ENCODE measurements at places on chromosomes 2 and 18.

- DNase-seq, result no peak
Measured at GRCh38 chr18:40470723-40471122, 1484.3 kb upstream of the PIK3C3 start.

GRCh38 chr2:223720367-223720766 lies 117.0 kb downstream of the AP1S3 start:
- no peak for DNase-seq

DNA sequence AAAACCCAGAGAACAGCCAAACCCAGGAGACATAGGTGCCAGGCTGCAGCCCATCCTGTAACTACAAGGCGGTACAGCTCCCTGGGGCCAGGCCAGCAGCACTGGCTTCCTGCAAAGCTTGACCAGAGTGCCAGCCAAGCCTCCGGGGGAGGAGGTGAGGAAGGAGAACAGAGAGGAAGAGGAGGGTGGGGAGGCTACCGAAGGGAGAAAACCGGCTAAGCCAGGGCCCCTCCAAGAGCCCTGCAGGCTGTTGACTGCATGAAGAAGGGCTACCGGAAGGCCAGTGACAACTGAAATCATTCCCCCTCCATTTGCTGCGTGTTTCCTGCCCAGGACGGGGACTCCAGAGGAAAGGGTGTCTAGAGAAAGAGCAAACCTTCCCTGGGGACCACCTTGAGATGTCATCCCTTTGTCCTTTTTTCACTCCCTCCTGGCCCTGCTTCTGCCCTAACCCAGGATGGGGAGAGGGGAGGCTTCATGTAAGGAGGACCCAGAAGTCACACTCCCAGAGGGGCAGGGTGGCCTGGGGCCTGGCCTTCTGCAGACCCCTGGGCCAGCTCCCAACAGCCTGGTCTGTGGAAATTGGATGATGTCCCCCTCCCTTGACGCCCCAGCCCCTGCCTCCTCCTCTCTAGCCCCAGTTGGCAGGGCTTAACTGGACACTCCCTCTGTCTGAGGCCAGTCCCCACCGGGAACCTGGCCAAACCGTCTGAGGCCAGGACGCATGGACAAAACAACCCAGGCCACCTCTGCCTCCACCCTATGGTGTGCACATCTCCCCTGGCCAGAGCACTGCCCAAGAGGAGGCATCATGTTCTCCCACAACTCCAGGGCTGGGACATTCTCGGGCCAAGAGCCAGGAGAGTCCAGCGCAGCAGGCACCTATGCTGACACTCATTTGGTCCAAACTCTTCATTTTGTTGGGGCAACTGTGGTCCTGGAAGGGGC lies 207.8 kb downstream of the CYP26B1 start:
- DNase-seq, result no peak

- no peak for DNase-seq
Measured at GRCh38 chr2:187577310-187577709, 23.1 kb upstream of the TFPI start.

GRCh38 chr2:172230889-172231401 lies 128.2 kb upstream of the DLX2 start:
- DNase-seq, result no peak

DNA sequence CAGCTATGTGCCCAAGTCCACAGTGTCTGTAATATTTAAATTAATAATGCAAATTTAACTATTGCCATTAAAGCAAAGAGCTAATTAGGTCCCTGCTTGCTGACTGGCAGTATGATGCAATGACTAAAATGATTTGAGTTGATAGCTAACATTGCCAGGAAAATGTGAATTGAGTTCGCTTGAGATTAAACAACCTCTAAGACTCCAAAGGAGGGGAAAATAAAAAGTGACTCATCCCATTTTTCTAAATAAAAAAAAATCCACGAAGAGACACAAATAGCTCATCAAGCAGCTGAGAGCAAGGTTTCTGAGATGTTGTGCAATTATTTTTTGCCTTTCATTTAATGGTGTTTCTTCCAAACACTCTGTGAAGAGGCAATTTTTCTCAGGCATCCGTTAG lies 413.0 kb downstream of the MTX2 start:
- no peak for DNase-seq

GRCh38 chr18:6792391-6792790 lies 62.9 kb downstream of the ARHGAP28 start:
- DNase-seq, result no peak

DNA sequence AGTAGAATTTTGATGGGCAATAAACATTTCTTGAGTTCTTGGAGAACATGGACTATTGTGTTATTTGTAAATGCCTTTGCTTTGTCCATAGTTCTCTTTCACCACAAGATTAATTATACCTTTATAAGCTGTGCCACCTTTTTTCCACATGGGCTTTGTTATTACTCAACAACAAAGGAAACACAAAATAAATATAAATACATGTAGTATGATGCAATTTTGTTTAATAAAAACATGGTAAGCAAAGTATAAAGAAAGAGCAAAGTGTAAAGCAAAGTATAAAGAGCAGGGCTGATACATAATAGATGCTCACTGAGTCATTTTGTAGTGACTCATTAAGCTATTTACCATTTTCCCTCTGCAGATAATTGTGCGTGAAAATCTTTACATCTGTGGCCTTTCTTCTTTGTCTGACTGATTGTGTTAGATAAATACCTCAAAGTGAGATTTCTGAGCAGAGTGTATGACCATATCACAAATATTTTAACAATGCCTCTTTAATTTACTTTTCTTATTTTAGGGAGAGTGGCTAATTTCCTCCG lies 80.9 kb downstream of the CERS6 start:
- no peak for DNase-seq

GRCh38 chr2:169362118-169362893 lies at the start of gene LRP2:
TSS of gene LRP2 (minus strand) at chr2:169362534. CDS start at chr2:169362399, 135 bp downstream.
- no peak for DNase-seq

- no peak for DNase-seq
Measured at GRCh38 chr2:66331176-66331575, 103.7 kb upstream of the MEIS1 start.

DNA sequence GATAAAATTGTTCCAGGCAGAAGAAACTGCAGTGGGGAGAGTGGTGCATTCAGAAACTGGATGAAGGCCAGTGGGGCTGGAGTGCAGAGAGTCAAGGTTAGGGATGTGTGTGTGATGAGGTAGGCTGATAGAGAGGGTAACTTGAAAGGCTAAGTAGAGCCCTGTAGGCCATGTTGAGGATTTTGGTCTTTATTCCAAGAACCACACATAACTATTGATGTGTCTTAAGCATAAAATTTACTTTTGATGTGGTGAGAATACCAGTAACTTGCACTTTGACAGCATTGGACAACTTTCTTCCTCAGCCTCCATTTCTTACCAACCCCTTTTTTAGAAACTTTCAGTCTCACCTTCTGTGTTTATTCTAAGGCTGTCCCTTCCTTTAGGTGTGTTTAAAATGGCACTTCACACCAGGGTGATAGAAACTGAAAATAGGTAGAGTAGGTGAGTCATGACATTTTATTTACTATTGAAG lies 22.6 kb downstream of the MTX2 start:
- no peak for DNase-seq

DNA sequence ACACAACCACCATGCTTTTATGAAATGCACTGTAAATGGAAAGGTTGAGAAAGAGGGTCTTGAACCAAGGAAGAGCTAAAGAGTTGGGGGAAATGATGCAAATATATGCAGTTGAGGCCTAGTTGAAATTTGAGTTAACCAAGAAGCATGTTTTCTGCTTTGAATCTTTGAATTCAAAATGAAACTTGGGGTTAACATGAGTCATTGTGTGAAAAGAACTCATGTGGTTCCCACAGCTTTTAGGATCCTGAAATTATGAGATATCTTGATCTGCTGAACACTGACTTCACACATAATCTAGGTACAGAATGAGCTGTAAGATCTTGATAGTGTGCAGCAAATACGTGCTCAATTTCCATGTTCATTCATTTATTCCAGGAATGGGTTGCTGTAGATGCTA lies 422.9 kb upstream of the TRIB2 start:
- DNase-seq, result no peak

- no peak for DNase-seq
Measured at GRCh38 chr2:49248506-49248905, 94.2 kb upstream of the FSHR start.

- no peak for DNase-seq
Measured at GRCh38 chr2:62382122-62382521, 123.9 kb downstream of the TMEM17 start.

DNA sequence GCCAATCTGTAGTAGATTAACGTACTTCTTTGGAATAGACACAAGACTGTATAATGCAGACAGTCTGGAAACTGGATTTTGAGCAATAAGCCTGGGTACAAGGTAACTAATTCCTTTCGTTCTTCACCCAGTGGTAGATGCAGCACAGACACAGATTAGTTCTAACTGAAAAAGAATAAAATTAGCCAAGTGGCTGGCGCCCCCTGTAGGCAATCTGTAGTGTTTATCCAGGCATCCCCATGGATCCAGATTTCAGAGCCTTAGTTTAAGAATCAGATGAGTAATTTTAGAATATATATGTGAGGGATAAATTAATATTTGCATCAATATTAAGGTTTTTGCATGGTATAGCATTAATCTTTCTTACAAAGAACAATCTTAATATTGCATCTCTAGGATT lies 563.9 kb downstream of the DCC start:
- no peak for DNase-seq

DNA sequence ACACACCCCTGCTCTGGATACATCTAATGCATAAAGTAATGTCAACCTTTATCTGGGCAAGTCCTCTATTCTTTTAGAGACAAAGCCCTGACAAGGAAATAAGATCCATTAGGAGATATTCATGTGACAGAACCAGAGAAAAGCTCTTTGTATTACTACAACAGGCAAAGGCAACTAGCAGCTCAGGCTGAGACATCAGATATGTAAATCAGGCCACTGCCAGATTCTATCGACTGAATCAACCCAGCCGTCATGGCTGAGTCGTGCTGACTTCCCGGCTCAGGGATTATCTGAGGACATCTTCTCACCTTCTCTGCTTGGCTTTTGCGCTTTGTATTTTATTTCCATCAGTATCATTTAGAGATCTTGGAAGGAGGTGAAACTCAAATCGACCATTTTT lies 294.5 kb downstream of the PLCL1 start:
- no peak for DNase-seq

- DNase-seq, result no peak
Measured at GRCh38 chr2:51553476-51553875, 521.5 kb upstream of the NRXN1 start.

DNA sequence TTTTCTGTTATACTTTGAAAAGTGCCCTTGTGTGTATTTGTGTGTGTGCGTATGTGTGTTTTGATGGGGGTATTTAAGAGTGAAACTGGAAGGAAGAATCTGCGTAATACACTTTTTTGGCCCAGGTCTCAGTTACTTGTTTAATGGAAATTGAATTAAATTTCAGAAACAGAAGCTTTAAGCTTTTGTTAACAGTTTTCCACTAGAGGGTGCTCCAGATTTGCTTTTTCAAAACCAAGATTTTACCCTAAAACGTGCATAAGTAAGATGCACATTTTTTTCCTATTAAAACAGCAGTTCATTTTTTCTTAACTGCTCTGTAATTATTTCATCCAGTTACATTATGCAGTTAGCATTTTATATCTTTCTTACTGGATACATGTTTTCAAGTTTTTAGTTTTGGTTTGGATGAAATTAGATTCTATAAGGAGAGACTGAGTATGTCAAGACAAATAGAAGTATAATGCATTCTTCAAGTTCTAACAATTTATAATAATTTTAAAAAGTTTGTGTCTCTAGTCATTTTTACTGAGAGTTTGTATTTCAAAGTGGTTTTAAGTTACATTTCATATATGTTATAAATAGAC lies 97.2 kb downstream of the PIK3C3 start:
- DNase-seq, result no peak

DNA sequence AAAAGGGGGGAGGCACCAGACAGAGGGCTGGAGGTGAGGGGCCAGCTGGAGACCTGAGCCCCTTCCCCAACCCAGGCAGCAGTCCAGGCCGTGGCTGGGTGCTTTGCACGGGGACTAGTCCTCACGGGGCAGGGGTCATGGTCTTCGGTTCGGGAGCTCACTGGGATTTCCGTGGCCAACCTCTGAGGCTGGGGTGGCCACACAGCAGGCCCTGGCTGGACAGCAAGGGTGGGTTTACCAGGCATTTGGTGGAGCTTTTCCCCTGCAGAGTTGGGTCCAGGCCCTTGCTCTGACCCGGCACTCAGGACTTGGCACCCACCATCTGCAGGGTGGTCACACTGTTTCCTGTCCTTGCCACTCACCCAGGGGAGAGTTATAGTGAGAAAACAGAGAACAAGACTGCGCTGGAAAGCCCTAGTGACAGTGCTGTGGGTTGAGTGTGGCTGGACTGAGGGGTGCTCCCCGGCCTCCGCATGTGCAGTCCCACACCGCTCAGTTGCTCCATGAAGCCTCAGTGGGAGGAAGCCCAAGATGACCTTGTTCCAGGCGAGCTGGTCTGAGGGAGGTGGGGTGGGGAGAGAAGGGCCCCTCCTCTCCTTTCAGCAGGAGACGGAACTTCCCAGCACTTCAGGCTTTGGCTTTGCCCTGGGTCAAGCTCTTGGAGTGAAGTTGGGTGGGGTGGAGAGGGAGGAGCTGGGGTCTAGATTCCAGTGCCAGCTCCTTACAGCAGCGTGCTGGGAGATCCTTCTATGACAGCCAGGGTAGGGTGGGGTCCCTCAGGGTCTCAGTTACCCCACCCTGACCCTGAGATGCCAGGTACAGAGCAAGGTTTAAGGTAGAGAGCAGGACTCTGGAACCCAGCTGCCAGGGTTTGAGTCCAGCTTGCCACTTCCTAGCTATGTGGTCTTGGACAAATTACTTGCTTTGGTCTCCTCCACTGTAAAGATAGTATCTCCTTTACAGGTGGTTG lies 219.8 kb downstream of the DYSF start:
- DNase-seq, result no peak

- no peak for DNase-seq
Measured at GRCh38 chr18:55322178-55322735, 265.7 kb downstream of the TCF4 start.

DNA sequence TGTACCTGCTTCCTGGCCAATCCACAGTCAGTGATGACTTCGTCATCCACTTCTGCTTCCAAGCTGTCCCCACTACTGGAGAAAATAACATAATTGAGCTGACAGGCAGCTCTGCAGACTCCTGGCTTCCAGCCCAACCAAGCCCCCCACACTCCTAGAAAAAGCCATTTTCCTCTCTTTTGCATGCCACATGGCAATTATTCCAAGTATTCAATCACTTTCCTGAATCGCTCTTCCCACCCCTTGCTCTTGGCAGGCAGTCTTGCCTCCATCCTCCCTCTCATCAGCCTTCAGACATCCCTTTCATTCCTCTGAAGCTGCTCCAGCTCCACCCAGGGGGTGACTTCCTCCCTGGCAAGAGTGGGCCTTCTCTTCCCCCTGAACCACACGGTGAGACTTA lies 14.3 kb upstream of the ST8SIA5 start:
- DNase-seq, result no peak

GRCh38 chr2:240127911-240128607 lies 8.0 kb downstream of the COPS9 start:
- DNase-seq, result no peak

Measured in activated CD4-positive, alpha-beta T cell treated with anti-CD3 and anti-CD28 coated beads for 24 hours (primary cell).